HT-29 (cell line): ENCODE measurements at places on chromosomes 6 and 20. TPM values are rescaled to one million over a fixed set of nuclear protein-coding genes. Genes with fewer than 3 reads are reported as not detected.

The SAMD5 gene
- 0.97 and 1.1 TPM in 2 replicates for total RNA-seq

The GSTA3 gene
- not detected in 2 replicates for total RNA-seq

The ZBTB12 gene
- 12.6 and 13.6 TPM in 2 replicates for total RNA-seq

The PI16 gene
- total RNA-seq: 0.29 TPM in 1 of 2 replicates, not detected in the other

The PAK5 gene
- not detected in 2 replicates for total RNA-seq

The GNAS-AS1 gene
- not detected in 2 replicates for total RNA-seq

The AGER gene
- 3.0 and 4.9 TPM in 2 replicates for total RNA-seq

The CASS4 gene
- total RNA-seq: 0.05 TPM in 1 of 2 replicates, not detected in the other

The TREM1 gene
- 0.18 TPM in 1 of 2 replicates, not detected in the other for total RNA-seq

The C6orf15 gene
- 0.13 and 0.33 TPM in 2 replicates for total RNA-seq

The LRRN4 gene
- 1.3 and 1.7 TPM in 2 replicates for total RNA-seq

The JPH2 gene
- 0.03 and 0.18 TPM in 2 replicates for total RNA-seq

The HLA-F gene
- total RNA-seq: 10.9 and 15.5 TPM in 2 replicates

The EYA4 gene
- total RNA-seq: not detected in 2 replicates

The COX4I2 gene
- total RNA-seq: not detected in 2 replicates

The RAB44 gene
- total RNA-seq: not detected in 2 replicates

The KCNK15 gene
- not detected in 2 replicates for total RNA-seq

The CST4 gene
- 0.25 TPM in 1 of 2 replicates, not detected in the other for total RNA-seq

The TJAP1 gene
- 19.9 and 20.4 TPM in 2 replicates for total RNA-seq

The SLC2A10 gene
- 1.5 and 3.5 TPM in 2 replicates for total RNA-seq

The LY86 gene
- total RNA-seq: not detected in 2 replicates

The CLDN20 gene
- not detected in 2 replicates for total RNA-seq

The GRM1 gene
- not detected in 2 replicates for total RNA-seq

The BANF2 gene
- not detected in 2 replicates for total RNA-seq

The MAK gene
- total RNA-seq: 0.05 TPM in 1 of 2 replicates, not detected in the other

The HUS1B gene
- 1.1 TPM in 1 of 2 replicates, not detected in the other for total RNA-seq
